ENCODE measurements at places on chromosomes 6 and 20. TPM values are rescaled to one million over a fixed set of nuclear protein-coding genes. Genes with fewer than 3 reads are reported as not detected.

GRCh38 chr6:120816794-120817193, 517.5 kb downstream of the TBC1D32 start:
- H3K4me1 ChIP-seq = no peaks in the 10 kb centered on the region
- no peaks in the 10 kb centered on the region for H3K36me3 ChIP-seq
- no peak overlapping the region for H3K4me3 ChIP-seq

GRCh38 chr6:37618916-37619590, 78.6 kb downstream of the MDGA1 start:
- no peaks in the 10 kb centered on the region for H3K27me3 ChIP-seq
- H3K4me3 ChIP-seq = no peak overlapping the region
- DNase-seq = no peak
- H3K4me1 ChIP-seq = peaks cover 26% of the 10 kb centered on the region
- H3K27ac ChIP-seq = no peak overlapping the region

DNA sequence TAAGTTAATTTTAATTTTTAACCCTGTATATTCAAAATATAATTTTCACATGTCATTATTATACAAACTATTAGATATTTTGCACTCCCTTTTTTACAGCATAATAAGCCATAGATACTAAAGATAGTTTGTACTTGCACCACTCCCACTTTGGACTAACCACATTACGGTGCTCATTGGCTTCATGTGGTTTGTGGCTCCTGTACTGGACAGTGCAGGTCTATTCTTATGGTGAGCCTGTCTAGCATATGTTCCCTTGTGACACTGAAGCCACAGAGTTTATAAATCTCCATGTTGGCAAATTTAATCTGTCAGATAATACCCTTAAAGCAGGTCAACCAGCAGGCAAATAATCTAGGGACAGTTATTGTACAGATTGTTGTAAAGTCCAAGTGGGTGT, 354.4 kb upstream of the KCNQ5 start:
- no peak overlapping the region for H3K4me3 ChIP-seq
- no peak overlapping the region for H3K27ac ChIP-seq
- H3K27me3 ChIP-seq = no peaks in the 10 kb centered on the region
- no peak for DNase-seq
- H3K36me3 ChIP-seq = no peaks in the 10 kb centered on the region
- peaks cover 2% of the 10 kb centered on the region for H3K4me1 ChIP-seq

- no peaks in the 10 kb centered on the region for H3K27me3 ChIP-seq
- no peak overlapping the region for H3K27ac ChIP-seq
- DNase-seq = no peak
- H3K4me1 ChIP-seq = peaks cover 15% of the 10 kb centered on the region
- no peaks in the 10 kb centered on the region for H3K36me3 ChIP-seq
- no peak overlapping the region for H3K4me3 ChIP-seq
Measured at GRCh38 chr20:41134362-41135186, 2.8 kb upstream of the PLCG1 start.

- DNase-seq = no peak
- no peak overlapping the region for H3K27ac ChIP-seq
- H3K4me3 ChIP-seq = no peak overlapping the region
- no peaks in the 10 kb centered on the region for H3K36me3 ChIP-seq
Measured at GRCh38 chr6:90445533-90446108, 141.3 kb downstream of the MAP3K7 start.

GRCh38 chr6:44667668-44668390, 280.3 kb downstream of the CDC5L start:
- H3K27me3 ChIP-seq = no peaks in the 10 kb centered on the region
- DNase-seq = no peak
- peak overlapping the region; percentile 64 for H3K27ac ChIP-seq
- H3K4me1 ChIP-seq = peaks cover 38% of the 10 kb centered on the region
- H3K36me3 ChIP-seq = no peaks in the 10 kb centered on the region
- H3K4me3 ChIP-seq = no peak overlapping the region

DNA sequence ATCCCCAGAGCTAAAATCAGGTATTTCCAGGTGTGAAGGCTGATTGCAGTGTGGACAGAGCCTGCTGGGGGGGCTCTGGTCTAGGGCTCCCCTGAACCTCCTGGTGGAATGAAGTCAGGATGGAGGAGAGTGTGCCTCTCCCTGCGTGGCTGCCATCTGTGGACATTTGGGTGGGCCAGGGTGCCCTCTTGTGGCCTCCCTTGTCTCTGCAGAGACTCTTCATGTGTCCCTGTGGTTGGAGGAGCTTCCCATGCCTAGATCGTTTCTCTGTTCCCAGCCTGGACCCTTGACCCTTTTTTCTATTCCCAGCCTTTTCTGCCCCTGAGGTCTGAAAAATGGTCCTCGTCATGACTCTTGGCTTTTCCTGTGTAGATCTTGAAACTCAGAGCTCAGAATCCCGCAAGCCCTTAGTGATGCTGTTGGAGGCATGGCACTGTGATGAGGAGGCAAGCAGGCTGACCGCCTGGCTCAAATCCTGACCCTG, 9.9 kb upstream of the PSMF1 start:
- H3K4me3 ChIP-seq = no peak overlapping the region
- H3K4me1 ChIP-seq = no peaks in the 10 kb centered on the region
- H3K36me3 ChIP-seq = no peaks in the 10 kb centered on the region
- no peak for DNase-seq

The ABHD16B gene
- total RNA-seq = not detected

DNA sequence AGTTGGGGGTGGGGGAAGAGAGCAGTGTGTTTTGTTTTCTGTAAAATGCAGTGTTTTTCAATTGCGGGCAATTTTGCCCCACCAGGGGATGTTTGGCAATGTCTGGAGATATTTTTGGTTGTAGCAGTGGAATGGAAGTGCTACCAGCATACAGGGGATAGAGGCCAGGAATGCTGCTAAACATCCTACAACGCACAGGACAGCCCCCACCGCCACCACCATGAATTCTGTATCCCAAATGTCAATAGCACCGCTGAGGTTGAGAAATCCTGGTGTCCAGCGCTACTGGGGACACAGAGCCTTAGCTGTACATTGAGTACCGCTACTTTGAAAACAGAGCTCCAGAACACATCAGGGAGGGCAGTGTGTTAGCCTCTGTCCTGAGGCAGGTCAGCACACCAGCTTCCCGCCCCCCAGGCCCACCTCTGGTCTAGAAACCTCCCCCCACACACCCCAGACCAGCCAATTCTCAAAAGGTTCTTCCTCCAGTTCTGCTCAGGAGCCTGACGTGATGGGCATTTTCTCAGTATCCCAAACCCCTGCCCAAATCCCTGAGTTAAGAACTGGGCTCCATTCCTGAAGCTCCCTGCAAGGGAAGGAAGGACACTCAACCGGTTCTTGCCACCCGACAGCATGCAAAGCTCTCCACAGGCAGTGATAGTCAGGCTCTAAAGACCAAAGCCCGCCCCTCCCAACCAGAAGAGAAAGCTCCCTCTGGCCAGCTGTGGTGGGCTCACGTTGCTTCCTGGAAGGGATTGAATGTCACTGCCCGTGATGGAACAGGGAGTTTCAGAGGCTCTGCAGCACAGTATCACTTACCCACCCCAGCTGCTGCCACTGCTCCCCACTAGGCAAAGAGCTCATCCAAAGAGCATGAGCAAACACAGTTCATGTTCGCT, 321.5 kb upstream of the JARID2 start:
- H3K4me3 ChIP-seq = no peak overlapping the region
- no peaks in the 10 kb centered on the region for H3K27me3 ChIP-seq
- DNase-seq = no peak
- no peak overlapping the region for H3K27ac ChIP-seq
- H3K4me1 ChIP-seq = peaks cover 9% of the 10 kb centered on the region

The TREM2 gene
- not detected for total RNA-seq
